ENCODE measurements at places on chromosomes 13 and 19.

DNA sequence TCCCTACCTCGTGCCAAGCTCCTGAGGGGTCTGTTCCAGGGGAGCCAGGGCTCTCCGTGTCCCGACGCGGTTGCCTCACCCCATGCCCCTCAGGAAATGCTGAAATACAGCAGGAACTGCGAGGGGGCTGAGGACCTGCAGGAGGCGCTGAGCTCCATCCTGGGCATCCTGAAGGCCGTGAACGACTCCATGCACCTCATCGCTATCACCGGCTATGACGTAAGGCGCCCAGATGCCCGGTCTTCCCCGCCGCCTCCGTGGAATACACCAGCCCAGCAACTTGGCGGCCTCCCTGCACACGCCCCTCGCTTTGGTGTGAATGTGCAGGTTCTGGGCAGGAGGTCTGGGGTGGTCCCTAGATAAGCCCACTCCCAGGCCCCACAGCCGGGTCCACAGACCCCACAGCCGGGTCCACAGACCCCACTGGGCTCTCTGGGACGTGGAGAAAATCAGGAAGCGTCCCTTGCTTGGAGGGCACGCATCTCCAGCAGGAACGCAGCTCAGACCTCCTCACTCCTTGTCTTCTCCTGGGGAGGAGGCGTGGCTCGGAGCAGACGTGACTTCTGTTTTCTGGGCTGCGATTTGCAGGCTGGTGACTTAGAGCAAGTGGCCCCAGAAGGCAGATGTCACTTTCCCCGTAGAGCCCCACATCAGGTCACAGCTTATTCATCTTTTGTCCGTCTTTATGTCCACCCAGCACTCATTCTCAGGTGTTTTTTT is 19.4 kb upstream of the F7 start:
- peak; percentile 22 for DNase-seq

DNA sequence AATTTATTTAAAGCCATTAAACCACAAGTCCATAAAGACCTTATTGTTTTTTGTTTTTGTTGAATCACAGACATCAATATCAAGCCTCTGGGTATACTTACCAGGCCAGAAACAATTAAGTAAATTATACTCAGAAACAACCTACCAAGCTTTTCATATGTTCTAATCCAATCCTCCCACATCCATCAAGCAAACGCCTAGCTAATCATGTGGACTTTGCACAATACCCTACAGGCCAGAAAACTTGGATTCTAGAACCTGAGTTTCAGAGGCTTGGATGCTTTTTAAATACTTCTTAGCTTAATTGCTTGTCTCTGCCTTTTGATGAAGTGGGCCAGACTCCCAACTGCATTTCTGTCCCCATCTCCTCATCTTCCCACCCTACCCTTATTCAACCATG is 39.9 kb downstream of the TGDS start:
- DNase-seq, result no peak

DNA sequence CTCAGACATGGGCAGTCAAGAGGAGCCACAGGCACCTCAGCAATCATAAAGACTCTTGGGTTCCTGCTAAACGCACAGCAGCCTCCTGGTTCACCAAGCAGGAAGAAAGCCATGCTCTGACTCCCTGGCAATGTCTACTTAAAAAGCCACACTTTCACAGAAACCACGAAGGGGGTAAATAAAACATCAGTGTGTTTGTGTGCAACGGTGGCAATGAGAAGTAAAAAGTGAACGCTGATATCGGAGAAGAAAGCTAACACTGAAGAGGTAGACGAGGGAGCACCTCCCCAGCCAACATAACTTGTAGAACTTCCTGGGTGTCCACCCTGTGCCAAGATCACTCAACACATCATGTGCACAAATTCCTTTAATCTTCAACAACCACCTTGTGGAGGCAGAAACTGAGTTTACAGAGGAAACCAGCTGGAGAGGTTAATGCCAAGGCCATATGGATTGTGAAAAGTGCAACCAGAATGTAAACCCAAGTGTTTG is 30.2 kb downstream of the HSPH1 start:
- no peak for DNase-seq

- no peak for DNase-seq
These were observed 216.1 kb upstream of the TMTC4 start for GRCh38 chr13:100890645-100891044.

- DNase-seq, result no peak
These were observed 59.4 kb downstream of the CCNE1 start for GRCh38 chr19:29871143-29871542.

- no peak for DNase-seq
These were observed 29.2 kb downstream of the ONECUT3 start for GRCh38 chr19:1782521-1782920.

GRCh38 chr13:84645196-84646012 is 763.1 kb upstream of the SLITRK1 start:
- no peak for DNase-seq

DNA sequence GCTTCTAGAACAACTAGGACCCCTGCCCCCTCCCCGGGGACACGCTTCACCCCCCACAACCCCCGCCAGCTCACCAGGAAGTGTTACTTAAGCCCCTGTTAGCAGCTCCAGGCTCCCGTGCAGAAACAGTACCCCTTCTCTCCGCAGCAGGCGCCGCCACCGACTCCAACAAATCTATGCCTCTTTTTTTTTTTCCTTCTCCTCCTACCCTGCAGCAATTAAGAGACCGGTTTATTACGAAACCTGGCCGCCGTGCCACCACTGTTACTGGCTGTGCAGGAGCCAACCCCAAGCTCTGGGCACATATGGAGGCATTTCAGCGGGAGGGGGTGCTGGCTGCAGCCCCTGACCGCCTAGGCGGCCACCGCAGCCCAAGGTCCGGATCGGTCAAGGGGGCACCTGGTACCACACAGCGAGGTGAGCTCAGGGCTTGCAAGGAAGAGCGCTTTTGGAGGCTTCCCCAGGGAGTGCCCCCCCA is 2.4 kb downstream of the GADD45B start:
- peak; percentile 59 for DNase-seq

GRCh38 chr13:31970231-31970930 is 61.2 kb upstream of the FRY start:
- DNase-seq, result no peak

DNA sequence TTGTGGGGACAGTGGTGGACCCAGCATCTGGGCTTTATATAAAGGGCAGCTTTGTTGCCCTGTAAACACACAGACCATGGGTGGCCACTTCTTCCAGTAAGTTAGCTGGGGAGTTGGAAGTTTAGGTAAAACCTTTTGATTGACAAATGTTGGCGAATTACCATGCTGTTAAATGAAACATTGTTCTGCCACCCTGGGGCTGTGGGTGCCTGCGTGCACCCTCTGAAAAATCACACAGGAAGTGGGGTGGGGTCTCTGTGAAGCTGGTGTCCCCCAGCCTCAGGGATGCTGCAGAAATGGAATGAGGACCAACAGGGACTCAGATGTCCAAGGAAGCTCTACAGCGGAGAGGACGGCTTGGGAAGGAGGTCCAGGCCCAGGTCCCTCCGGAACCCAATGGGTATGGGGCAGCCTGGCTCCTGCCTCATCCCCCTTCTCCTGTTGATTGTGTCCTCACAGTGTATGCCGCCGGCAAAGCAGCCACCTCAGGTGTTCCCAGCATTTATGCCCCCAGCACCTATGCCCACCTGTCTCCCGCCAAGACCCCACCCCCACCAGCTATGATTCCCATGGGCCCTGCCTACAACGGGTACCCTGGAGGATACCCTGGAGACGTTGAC is 2.8 kb upstream of the USF2 start:
- no peak for DNase-seq

GRCh38 chr13:44669534-44669933 is 93.4 kb upstream of the TSC22D1 start:
- no peak for DNase-seq

DNA sequence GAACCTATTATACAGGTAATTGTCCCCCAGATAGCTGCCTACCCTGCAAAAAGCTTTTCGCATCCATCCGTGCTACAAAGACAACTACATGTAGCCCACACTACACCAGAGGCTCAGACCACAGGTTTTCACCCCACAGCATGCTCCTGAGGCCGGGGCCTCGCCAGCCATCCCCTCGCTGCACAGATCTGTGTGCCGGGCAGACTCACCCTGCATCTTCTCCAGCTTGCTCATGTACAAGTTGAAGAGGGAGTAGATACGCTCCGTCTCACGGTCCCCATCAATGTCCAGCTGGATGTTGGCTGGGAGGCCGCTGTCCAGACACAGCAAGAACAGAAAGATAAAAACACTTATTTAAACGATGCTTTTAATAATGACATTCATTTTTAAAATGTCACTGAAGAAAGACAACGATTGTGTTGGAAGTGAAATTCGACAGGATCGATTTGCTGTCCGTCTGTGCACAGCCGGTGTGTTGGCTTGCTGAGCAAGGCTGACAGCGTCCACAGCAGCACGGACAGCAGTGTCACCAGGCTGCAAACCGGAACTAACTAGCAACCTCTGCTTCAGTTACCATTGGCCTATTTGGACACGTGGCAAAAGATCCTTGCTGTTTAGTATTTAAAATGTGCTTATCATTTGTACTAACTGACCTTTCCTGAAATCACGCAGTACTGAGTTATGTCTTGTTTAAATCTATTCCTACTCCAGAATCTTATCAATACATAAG is 18.6 kb upstream of the C13orf46 start:
- no peak for DNase-seq

- peak; percentile 79 for DNase-seq
These were observed 9.8 kb upstream of the ZNF627 start for GRCh38 chr19:11587302-11587974.

DNA sequence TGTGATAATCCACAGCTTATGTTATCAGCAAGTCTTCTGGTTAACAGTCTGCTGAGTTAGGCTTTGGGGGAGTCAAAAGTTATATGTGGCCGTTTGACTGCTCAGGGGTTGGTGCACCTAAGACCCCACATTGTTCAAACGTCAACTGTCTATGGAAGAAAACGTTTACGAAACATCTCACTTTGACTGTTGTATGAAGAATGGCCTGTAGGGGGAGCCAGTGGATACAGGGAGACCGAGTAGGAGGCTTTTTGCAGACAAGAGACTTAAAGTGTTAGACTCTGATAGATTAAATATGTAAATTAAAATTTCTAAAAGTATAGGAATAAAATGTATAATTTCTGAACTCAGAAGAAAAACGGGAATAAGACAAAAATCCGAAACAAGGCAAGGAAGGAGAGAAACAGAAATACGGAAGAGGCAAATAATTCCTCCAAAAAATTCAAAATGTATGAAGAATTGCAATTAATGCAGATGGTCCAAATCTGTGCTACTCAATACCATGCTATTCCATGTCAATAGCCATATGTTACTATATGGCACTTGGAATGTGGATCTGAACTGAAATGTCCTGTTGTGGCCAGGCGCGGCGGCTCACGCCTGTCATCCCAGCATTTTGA is 37.8 kb downstream of the TNFSF14 start:
- peak; percentile 83 for DNase-seq

DNA sequence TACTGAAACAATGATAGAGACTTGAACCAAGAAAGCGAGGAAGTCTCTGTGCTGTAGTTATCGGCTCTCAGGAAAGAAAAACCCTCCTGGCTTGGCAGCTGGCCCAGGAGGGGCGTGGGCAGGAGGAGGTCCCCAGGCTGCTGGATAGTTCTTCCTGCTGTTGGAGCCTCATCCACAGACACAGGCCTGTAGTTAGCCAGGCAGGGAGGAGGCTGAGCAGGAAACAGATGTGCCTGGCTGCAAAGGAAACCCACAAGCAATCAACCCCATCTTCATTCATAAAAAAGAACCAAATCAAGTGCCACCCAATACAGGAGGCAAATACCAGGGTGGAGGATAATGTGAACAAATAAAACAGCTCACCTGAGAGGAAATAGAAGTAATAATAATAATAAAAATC is 86.2 kb downstream of the IRS2 start:
- no peak for DNase-seq

- DNase-seq, result no peak
These were observed 6.1 kb upstream of the LSM4 start for GRCh38 chr19:18329035-18329376.

GRCh38 chr19:1038978-1039645 is 795 bp upstream of the ABCA7 start:
- DNase-seq, result no peak

- DNase-seq, result no peak
These were observed 28.1 kb downstream of the SMARCA4 start for GRCh38 chr19:10988921-10989320.

DNA sequence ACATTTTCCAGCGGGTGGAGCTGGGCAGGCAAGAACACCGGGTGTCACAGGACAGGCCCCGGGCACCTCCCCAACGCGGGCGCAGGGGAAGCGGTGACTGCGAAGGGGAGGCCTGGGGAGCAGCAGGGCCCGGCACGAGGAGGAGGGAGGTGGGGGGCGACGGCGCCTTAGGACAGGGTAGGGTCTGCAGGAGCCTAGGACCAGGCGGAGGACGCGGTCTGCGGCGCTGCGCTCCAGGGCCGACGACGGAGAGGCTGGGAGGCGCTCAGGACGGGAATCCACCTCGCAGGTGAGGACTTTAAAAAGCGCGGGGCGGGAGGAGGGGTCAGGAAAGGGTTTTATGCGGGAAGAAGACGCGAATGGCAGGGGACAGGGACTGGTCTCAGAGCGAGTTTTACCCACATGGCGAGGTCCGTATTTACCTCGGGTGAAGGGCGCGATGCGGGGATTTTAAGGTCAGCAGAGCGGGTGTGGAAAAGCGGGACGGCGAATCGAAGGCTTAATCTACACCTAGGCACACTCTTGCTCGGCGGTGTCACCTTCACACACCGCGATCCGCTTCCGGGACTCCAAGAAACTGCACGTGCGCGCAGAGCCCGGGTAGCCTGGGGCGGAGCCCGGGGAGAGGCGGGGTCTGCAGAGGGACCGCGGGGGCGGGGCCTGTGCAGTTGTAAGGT is 13.5 kb downstream of the ERVV-2 start:
- no peak for DNase-seq

DNA sequence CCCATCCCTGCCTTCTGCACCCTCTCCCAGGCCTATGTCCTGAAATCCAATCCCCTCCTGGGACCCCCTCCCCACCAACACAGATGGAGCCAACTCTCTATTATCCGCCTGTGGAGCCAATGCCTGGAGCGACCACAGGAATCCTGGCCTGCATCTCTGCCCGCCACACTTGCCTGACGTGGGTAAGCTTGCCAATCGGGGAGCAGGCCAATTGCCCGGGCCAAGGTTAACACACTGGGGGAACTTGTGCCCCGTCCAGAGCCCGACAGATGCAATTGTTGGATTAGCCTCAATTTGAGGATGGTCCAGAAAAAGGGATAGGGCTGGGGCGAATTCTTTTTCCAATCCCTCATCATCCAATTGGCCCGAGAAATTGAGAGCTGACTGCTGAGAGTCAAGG is 5.9 kb downstream of the WIZ start:
- no peak for DNase-seq

- no peak for DNase-seq
These were observed 591.4 kb downstream of the FGF9 start for GRCh38 chr13:22262001-22262885.

All from naive thymus-derived CD8-positive, alpha-beta T cell (primary cell).